ENCODE measurements at places on chromosomes 1 and 21.

DNA sequence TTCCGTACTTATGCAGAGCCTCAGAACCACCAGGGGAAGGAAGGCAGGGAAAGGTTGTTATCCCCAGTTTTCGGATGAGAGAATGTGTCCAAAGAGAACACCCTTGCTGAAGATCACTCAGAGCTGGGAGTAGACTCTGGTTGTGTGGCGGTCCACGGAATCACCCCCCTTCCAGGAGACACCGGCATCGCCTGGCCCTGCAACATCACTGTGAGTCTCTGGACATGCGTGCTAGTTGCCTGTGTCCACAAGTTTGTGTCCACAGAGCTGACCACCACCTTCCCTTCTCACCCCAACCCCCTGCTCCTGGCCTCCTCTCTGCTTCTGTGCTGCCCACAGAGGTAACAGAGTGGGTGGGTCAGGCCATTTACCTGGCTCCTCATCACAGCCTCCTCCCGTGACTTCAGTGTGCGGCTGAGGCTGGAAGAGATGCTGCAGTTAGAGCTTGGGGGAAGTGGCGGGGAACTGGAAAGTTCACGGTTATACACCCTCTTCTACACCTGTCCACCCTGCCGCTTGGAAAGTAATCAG, 7.3 kb downstream of the MYBPH start:
- DNase-seq = no peak

DNA sequence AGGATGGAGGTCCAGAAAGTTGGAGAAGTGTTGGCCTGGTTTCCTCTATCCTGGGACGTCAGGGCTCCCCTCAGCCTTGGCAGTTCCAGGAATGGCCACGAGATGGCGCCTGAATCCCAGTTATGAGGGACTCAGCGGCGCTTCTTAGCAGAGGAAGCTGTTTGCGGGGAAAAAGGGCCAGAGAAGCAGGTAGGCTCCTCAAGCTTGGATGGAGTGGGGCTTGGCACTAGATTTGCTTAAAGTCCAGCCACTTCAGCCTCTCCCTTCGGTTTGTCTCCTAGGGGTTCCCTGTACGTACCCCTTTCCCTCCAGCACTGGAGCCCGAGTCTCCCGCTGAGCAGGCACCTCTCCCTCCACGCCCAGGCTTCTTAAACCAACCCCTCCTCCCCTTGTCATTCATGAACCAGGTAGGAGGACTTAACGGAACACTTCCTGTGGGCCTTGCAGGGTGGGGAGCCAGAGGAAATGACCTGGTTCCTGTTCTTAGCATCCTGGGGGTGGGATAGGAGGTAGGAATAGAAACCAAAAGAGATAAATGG, 32.0 kb upstream of the TENT5B start:
- DNase-seq = peak; percentile 93

GRCh38 chr1:153648000-153648643, 10.4 kb upstream of the SNAPIN start:
- no peak for DNase-seq

DNA sequence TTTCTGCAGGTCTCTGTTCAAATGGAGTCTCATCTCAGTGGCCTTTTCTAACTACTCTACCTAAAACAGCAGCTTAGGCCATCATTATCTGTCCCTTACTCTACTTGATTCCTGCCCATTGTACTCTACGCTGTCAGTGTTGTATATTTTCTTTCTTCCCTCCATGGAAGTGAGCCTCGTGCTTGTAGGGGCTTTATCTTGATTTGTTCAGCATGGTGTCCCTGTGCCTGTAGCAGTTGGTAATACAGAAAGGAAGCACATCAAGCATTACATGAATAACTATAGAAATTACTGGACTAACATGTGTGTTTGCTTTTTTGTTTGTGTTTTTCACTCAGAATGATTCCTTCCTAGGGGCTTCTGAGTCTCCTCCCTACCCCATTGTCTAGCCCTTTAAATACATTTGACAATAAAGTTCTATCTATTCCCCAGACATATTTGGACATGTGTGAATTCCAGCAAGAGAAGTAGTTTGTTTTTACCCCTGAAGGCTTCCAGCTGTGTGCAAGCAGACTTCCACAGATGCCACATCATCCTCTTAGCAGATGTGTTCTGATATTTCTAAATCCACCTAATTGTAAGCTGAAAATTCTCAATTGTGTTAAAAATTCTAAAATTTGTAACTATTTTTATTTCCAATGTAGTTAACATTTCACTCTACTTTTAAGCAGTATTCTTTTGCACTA, 40.3 kb downstream of the PRMT2 start:
- no peak for DNase-seq

DNA sequence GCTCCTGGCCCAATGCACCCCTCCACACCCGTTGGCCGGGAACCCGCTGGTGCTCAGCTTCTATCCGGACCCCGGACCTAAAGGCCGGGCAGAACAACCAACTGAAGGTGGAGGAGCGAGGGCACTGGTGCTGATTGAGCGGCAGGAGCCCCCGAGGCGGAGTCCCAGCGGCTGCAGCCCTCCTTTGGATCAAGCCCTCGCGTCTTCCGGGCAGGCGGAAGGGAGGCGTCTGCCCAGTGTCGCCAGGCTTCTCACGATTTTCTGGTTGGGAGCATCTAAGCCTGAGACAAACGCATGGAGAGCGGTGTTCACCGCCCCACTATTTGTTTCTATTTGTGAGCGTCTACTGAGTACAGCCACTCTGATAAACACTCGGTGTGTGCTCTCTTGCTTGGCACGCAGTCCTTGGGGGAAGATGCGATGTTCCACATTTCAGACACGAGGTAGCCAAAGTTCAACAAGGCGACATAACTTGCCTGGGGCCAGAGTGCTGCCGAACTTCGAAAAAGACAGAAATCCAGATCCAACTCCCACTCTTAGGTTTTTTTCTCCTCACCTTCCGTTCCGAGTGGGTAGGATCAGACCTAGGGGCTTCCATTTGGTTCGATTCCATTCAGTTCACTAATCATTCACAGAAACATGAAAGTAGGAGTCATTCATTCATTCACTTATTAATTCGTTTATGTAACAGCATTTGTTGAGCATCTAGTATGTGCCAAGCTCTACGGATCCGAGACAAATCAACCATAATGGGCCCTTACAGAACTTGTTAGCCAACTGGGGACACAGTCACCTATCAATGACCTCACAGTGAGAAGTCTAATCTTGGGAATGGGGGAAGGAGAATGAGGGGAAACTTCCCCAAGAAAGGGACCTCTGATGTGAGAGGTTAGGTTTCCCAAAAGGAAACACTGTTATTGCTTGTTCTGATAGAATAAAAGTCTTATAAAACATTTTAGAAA, 4.9 kb upstream of the DMRTA2 start:
- DNase-seq = no peak

Data from stimulated activated CD8-positive, alpha-beta memory T cell treated with anti-CD3 and anti-CD28 coated beads, Interleukin-15, amount 100 ng/mL, for 24 hours (primary cell).